ENCODE measurements at places on chromosomes 1 and 21. TPM values are rescaled to one million over a fixed set of nuclear protein-coding genes. Genes with fewer than 3 reads are reported as not detected.

The ADSS2 gene
- 11.7 TPM for polyA plus RNA-seq

- H3K27me3 ChIP-seq = peaks cover 15% of the 10 kb centered on the region
- DNase-seq = no peak
- peaks cover 17% of the 10 kb centered on the region for H3K4me1 ChIP-seq
These were observed at the start of gene FAM163A for GRCh38 chr1:179742717-179743678. Gene FAM163A (plus strand): TSS chr1:179743291. CDS start chr1:179813098, 69,807 bp downstream.

DNA sequence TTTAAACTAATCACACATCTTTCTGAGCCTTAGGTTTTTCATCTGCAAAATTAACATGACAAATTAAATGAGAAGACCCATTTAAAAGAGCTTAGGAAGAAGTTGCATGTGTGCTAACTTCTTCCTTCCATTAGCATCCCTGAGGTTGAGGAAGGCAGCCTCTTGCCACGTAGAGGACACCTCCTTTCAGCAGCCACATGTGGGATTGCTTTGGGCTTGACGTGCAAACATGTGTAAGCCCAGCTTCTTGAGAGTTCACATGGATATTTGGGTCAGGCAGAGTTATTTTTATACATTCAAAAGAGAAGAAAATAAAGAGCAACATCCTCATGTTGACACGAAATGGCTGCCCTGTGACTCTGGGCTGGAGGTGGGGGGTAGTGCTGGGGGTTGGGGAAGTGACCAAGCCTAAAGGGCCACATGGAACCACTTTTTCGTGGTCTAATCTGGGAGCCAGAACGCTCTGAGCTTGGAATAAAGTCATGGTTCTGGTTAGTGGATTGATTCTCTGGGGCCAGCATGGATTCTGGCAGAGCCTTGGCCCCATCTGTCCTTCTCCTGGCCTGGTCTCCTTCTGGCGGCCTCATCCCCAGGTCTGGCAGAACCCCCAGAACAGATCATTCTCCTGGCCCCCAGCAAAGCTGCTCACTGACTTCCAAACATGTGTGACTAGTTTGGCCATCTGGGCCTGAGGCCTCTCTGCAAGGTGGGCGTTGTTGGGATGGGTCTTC is 137.1 kb upstream of the USP24 start:
- peak; percentile 87 for DNase-seq
- H3K27ac ChIP-seq = peak overlapping the region; percentile 2
- H3K27me3 ChIP-seq = no peaks in the 10 kb centered on the region

The SPRR5 gene
- polyA plus RNA-seq = not detected

The TSSK3 gene
- 4.0 TPM for polyA plus RNA-seq

The BCAR3 gene
- 16.5 TPM for polyA plus RNA-seq

The KCNE1 gene
- polyA plus RNA-seq = 0.35 TPM

DNA sequence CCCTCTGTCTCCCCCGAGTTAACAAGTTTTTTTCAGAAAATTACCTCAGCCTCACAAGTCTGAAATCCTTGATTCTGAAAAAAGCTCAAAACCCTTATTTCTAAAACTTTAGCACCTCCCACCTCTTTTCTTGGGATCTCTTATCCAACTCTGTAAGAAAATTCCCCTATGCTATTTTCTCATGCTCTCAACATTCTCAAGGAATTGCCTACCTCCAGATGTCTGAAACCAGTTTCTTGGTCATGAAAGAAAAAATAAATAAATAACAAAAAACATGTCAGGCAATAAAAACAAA is 18.1 kb upstream of the SFPQ start:
- no peaks in the 10 kb centered on the region for H3K4me1 ChIP-seq
- H3K27ac ChIP-seq = no peak overlapping the region
- no peaks in the 10 kb centered on the region for H3K27me3 ChIP-seq
- H3K4me3 ChIP-seq = no peak overlapping the region
- H3K36me3 ChIP-seq = no peaks in the 10 kb centered on the region

The ENAH gene
- 76.4 TPM for polyA plus RNA-seq

The NRIP1 gene
- 30.3 TPM for polyA plus RNA-seq

GRCh38 chr1:226549937-226550671 is 1.5 kb downstream of the STUM start:
- peaks cover 16% of the 10 kb centered on the region for H3K4me1 ChIP-seq
- peak overlapping the region; percentile 7 for H3K27ac ChIP-seq
- no peaks in the 10 kb centered on the region for H3K36me3 ChIP-seq
- H3K4me3 ChIP-seq = peak overlapping the region; percentile 67

- H3K36me3 ChIP-seq = no peaks in the 10 kb centered on the region
- H3K4me3 ChIP-seq = no peak overlapping the region
- no peaks in the 10 kb centered on the region for H3K27me3 ChIP-seq
- no peak overlapping the region for H3K27ac ChIP-seq
These were observed 96.9 kb downstream of the PAPPA2 start for GRCh38 chr1:176559878-176560277.

DNA sequence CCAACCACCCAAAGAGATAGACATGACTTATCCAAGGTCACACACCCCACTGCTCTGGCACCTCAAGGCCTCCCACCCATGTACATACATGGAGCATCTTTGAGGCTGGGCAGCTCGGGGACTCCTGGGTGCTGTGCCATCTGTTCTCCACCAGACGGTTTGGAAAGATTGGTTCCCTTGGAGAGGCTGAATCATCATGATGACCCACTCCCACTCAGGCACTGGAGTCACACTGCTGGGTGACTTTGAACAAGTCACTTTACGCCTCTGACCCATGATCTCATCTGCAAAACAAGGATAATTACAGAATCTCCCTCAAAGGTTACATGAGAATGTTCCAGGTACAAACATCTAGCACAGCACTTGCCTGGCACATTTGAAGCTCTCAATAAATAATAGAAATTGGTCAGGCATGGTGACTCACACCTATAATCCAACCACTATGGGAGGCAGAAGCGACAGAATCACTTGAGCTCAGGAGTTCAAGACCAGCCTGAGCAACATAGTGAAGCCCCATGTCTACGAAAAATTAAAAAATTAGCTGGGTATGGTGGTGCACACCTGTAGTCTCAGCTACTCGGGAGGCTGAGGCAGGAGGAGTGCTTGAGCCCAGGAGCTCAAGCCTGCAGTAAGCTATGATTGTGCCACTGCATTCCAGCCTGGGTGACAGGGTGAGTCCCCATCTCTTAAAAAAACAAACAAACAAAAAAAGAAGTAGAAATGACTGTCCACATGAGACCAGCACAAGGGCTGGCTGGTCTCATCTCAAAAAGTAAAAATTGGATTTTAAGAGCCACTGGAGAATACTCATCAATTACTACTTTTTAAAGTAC is 74.9 kb downstream of the RRAGC start:
- DNase-seq = no peak
- no peak overlapping the region for H3K4me3 ChIP-seq
- no peaks in the 10 kb centered on the region for H3K4me1 ChIP-seq
- no peaks in the 10 kb centered on the region for H3K36me3 ChIP-seq
- H3K27me3 ChIP-seq = peaks cover 82% of the 10 kb centered on the region

DNA sequence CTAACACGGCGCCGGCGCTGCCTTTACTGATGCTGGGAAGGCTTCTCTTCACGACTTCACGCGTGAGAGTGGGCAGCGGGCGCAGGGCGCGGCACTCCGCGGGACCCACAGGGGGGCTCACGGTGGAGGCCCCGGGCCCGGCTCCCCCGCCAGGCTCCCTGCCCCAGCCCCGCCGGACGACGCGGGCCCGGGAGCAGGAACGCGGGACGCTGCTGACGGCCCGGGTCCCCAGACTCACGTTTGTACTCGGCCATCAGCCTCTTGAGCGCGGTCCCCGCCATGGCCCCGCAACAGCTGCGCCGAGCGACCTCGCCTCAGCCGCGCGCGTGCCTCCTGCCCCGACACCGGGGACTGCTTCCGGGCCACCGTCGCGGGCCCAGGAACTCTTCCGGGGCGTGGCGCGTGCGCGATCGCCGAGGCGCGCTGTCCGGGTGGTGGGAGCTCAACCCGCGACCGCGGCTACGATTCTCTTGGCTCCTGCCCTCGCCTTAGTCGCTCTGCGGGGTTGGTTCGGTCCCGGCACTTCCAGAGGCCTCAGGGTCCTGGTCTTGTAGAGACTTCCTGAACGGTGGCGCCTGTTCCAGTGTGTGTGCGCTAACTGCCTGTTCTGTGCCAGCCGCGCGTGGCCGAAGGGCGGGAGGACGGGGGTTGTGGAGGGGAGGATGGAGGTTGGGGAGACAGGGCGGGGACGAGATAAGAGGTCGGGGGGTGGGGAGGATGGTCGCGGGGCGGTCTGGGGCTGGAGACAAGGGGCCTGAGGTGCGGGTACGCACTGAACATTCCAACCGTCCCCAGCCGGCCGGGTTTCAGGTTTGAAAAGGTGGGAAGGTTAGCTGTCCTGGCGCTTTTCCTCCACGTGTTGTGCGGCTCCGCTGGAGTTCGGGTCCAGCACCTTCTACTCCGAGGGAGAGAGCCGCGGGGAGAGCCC is at the start of gene UBE2G2:
Gene UBE2G2 (minus strand): TSS at position 353 of the 928 bp plus-strand sequence. CDS start 72 bp downstream, at position 281.
- H3K27ac ChIP-seq = peak within 1 kb of the TSS; percentile 91
- peaks cover 51% of the 10 kb centered on the region for H3K36me3 ChIP-seq
- H3K27me3 ChIP-seq = no peaks in the 10 kb centered on the region
- peaks cover 18% of the 10 kb centered on the region for H3K4me1 ChIP-seq

DNA sequence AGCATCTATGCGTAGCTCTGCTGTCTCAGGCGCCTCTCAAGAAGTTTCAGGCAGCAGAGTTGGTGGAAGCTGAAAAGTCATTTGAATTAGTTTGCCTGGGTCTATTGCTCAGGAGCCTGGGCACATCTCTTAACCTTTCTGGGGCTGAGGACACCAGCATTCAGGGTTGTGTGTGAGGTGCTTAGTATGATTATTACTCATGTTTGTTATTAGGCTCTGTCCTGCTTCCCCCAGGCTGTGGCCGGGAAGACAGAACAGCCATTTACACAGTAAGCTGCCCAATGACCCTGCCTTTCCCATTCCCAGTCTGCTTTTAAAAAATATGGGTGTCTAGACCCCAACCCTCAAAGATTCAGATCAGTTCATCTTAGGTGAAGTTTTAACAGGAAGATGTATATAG is 53.9 kb upstream of the CACNA1E start:
- no peak overlapping the region for H3K4me3 ChIP-seq
- no peaks in the 10 kb centered on the region for H3K4me1 ChIP-seq
- no peaks in the 10 kb centered on the region for H3K27me3 ChIP-seq

DNA sequence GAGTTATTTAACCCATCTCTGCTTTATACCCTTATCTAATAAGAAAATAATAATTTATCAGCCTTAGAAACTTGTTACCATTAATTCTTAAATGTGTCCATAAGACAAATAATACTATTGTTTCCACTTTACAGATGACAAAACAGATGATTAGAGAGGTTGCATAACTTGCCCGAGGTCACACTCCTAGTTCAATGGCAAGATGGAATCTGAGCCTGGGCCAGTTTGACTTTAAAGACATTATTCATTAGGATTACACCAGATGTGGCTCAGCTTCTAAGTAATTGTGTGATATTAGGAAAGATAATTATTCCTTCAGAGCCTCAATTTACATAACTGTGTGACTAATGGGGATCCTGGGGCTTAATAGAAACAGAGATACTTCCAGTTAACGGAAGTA is 42.3 kb upstream of the KCNK2 start:
- no peaks in the 10 kb centered on the region for H3K36me3 ChIP-seq

DNA sequence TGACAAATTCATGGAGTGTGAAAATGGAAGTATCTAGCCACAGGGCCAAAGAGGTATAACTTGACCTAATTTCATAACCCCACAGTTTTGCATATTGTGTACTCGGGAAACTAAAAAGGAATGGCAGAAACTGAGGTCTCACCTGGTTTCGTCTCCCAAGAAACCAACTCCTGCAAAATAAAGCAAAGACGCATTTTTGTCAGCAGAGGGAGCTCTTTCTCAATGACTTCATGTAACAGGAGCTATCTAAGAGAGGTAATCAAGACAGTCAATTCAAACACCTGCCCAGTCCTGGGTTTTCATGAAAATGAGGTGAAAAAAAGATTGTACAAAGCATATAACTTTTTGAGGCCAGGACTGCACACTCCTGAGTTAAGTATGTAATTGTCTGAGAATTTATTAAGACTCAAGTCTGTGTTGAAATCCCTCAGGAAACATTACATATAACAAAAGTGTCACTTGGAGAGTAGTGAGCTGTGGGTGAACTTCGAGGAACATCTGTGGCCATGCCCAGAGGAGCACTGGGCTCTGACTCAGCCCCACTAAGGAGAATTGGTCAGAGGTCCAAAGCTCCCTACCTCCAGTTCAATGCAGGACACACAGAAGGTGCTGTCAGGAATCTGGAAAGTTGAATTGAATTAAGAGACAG is 17.6 kb downstream of the FCRL4 start:
- H3K4me3 ChIP-seq = no peak overlapping the region
- H3K36me3 ChIP-seq = no peaks in the 10 kb centered on the region
- H3K4me1 ChIP-seq = no peaks in the 10 kb centered on the region
